Smooth muscle cell of trachea (primary cell): ENCODE measurements at places on chromosomes 5 and 9. TPM values are rescaled to one million over a fixed set of nuclear protein-coding genes. Genes with fewer than 3 reads are reported as not detected.

Gene ORM2
- not detected in 2 replicates for total RNA-seq

Gene ENHO
- total RNA-seq = not detected in 2 replicates

Gene RXRA
- total RNA-seq = 18.9 and 40.0 TPM in 2 replicates

Gene SHB
- total RNA-seq = 18.2 and 35.2 TPM in 2 replicates

Gene PIP5KL1
- total RNA-seq = 3.3 and 6.1 TPM in 2 replicates

Gene TRPM3
- under 0.01 and 0.44 TPM in 2 replicates for total RNA-seq

Gene ANKDD1B
- total RNA-seq = 0.29 and 1.3 TPM in 2 replicates

Gene TENT4A
- 11.7 and 17.2 TPM in 2 replicates for total RNA-seq

Gene NUDT2
- total RNA-seq = 35.1 and 35.5 TPM in 2 replicates

Gene AJM1
- 1.6 and 2.2 TPM in 2 replicates for total RNA-seq

Gene PGM5
- 88.8 and 110 TPM in 2 replicates for total RNA-seq

Gene IL7R
- total RNA-seq = 1.3 and 2.2 TPM in 2 replicates

Gene NR2F1-AS1
- 22.1 and 31.4 TPM in 2 replicates for total RNA-seq
